ENCODE measurements at places on chromosomes 2 and 18.

GRCh38 chr18:79697976-79698375, 18.4 kb downstream of the CTDP1 start:
- DNase-seq: no peak

DNA sequence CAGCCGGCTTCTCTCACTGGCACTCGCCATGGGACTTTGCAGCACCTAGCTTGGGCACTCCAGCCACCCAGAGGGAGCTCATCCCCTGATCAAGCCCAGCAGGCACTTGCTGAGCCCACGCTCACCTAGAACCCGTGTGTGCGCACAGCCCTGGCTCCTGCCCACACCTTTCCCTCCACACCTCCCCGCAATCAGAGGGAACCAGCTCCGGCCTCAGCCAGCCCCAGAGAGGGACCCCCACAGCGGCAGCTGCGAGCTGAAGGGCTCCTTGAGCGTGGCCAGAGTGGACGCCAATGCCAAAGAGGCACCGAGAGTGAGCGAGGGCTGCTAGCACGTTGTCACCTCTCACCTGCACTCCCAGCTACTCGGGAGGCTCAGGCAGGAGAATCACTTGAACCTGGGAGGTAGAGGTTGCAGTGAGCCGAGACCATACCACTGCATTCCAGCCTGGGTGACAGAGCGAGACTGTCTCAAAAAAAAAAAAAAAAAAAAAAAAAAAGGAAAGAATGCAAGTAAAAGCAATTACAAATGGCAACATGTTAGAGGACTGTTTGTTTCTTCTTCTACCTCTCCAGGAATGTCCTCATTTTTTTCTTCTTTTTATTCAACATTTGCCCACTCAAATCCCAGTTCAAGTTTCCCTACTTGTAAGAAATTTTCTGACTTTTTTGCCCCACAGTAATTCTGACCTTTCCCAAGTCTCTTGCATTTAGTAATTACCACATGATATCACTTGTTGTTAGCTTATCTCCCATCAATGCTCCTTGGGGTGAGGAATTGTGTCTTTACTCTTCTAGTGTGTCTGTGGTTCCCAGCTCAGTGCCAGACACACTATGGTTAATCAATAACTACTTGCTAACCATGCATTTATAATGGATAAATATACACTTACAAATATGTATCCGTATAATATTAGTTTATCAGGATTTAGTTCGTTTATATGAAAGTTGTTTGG, 40.6 kb upstream of the ST3GAL5 start:
- no peak for DNase-seq

DNA sequence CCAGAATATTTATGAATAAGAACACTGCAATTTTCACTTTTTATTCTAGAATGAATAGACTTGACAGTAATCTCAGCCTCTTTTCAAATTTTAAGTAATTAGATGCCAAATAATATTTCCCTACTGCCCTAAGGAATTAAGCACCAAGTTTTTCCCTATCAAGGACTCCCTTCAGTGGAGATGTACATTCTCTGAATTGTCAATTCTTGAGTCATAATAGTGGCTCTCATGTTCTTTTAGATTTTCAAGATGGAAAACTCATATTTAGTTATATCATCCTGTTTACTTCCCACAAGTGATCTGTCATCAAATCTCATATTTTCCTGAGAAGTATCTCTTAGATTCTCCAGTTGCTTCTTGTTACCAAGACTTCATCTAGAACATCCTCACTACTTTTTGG, 1248.9 kb upstream of the CHAC2 start:
- no peak for DNase-seq

GRCh38 chr2:199392363-199392762, 65.4 kb downstream of the SATB2 start:
- DNase-seq: no peak

DNA sequence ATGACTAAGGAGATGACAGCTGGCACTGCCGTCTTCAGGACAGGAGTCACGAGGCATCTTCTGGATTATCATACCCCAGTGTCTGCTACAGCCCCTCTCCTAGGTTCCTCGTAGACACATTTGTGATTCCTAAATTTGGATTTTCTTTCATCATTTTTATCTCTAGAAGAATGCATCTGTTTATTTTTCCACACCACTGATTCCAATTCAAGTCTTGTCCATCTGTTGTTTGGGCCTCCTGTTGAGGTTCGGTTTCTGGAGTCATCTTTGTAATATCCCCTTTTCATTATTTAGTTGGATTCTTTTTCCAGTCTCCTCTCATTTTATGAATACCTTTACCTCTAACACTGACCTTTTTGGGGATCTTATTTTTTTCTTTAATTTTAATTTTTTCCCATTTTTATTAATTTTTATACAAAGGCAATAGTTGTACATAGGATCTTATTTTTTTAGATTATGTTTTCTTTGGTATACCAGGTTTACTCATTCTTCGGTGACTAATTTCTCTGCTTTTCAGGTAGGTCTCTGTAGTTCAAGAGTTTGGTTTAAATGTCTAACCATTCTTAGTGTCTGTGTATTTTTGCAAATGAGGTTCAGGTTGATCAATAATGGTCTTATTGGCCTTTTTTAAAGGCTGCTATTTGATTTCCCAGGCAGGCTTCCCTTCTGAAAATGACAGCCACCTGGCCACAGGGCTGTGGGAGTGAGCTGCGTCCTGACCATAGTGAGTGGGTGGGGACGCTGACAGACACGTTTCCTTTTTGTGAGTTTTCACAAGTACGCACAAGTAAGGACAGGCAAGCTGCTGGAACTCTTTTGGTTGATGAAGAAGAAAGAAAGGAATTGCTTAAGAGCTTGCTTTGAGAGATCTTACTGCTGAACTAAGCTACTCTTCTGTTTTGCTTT, 34.5 kb downstream of the FARP2 start:
- DNase-seq: no peak

GRCh38 chr2:109200616-109201464, 71.8 kb downstream of the SH3RF3 start:
- DNase-seq: no peak

- DNase-seq: no peak
These were observed 30.4 kb upstream of the PROKR1 start for GRCh38 chr2:68612765-68613519.

DNA sequence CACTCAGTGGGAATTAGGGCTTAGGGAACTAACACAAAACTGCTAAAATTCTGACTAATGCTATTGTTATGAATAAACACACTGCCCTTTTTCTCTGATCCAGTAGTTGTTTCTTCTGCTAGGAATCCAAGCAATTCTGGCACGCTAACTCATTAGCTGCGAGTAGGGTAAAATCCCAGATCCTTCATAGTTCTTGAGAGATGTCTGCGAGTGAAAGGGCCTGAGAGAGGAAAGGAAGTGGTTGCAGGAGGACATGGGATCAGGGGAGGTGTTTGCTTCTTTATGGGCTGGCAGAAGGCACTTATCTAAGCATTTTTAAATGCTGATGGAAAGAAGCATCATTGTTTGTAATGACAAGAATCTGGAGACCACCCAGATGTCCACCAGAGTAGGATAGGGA, 9.4 kb downstream of the MAP3K19 start:
- no peak for DNase-seq

DNA sequence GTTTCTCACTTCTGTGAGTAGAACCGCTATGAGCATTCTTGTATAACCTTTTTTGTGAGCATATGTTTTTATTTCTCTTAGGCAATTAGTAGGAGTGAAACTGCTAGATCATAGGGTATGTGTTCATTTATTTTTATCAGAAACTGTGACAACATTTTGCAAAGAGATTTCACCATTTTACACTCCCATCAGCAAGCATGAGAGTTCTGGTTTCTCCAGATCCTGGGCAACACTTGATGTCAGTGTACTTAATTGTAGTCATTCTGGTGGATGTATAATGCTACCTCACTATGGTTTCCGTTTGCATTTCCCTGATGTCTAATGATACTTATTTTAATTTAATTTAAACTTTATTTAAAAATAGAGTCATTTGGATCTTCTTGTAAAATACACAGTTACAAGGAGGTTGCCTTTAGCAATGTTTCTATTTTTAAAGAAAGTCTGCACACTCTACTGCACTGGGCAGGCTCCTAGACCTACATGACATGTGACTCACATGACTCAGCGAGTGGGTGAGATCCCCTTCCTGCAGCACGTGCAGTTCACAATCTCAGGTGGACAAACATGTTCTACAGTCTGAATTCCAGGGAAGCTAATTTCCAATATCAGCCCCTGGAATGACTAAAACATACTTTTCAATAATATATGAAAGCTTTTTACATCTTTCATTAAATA, 127.0 kb upstream of the BCL2L11 start:
- DNase-seq: no peak

All from left renal cortex interstitium (tissue), 4 donors.